ENCODE measurements at places on chromosomes 6 and 20.

DNA sequence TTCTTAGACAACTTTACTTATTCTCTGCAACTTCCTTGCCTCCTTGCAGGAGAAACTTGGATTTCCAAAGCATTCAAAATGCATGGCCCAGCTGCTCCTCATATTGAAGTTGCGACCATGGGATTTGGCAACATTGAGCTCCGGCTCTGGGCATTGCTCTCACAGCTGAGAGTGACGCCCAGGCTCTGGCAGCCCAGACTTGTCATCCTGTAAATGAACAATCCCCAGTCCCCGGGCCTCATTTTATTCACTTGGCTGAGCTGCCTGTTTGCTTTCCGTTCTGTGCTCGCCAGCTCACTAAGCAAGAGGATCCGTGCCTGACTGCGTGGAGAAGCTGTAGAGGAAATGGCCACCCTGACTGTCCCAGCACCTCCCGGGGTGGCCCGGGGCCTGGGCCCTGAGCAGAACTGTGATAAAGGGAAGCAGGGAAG, 119.5 kb upstream of the CD93 start:
- DNase-seq: no peak

DNA sequence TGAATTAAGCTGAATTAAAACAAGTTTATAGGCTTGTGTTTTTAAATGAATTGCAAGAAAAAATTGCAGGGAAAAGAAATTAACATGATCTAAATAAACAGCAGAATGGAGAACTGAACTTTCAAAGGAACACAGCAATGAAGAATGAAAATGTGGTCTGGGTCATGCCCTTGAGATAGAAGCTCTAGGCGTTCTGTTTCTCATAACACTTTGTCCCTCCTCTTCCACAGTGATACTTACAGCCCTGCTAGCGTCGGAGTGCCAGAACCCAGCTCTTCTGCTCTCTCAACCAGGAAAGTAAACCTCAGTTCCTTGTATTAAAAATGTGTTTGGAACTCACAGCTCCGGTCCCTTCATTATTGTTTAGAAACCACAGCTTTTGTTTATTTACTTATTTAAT, 11.4 kb downstream of the HMGCLL1 start:
- no peak for DNase-seq

DNA sequence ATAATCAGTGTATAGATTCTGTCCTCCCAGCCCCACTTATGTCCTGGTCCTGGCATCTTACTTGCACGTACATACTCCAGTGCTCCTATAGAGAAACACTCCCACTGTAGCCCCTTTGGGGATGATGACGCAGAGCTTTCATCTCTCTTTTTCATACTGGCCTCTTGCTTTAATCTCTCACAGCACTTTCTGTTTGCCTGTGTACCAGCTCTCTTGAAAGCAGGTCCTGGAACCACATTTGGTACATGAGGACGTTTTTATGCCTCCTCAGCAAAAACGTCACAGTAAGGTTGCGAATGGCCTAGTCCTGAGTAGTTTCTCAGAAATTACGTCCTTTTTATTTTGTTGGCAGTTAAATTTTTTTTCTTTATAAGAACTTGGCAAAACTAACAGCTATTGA, 10.8 kb downstream of the L3MBTL3 start:
- no peak for DNase-seq

DNA sequence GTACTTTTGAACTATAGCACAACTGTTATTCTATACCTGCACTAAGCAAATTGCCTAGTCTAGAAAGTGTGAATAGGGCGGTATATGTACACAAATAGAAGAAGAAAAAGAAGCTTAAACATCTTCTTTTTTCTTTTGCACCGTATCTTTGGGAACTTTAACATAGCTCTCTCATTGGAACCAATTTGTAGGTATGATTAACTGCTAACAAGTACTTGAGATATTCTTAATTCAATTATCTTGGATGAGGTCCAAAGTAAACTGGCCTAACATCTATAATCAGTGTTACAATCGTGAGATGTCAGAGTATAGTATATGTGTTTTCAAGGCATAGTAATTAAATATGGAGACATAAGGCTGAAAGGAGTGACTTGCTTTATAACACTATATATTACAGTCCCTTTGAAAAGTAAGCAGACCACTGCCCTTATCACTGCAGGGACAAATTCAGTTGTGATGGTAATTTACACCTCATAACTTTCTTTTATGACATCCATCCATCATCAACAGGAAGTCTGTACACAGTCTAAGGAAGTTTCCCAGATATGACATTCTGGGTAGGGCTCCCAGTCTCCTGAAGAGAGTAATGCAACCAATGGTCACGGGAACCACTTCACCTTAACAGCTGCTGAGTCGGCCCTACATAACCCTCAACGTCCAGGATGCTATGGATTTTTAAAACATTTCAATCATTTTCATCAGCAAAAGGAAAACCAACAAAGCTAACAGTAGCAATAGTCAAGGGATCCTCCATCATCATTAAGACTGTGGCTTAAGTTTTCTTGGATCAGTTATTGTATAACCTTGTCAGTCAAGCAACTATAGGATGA, 37.6 kb downstream of the NKAIN2 start:
- no peak for DNase-seq

DNA sequence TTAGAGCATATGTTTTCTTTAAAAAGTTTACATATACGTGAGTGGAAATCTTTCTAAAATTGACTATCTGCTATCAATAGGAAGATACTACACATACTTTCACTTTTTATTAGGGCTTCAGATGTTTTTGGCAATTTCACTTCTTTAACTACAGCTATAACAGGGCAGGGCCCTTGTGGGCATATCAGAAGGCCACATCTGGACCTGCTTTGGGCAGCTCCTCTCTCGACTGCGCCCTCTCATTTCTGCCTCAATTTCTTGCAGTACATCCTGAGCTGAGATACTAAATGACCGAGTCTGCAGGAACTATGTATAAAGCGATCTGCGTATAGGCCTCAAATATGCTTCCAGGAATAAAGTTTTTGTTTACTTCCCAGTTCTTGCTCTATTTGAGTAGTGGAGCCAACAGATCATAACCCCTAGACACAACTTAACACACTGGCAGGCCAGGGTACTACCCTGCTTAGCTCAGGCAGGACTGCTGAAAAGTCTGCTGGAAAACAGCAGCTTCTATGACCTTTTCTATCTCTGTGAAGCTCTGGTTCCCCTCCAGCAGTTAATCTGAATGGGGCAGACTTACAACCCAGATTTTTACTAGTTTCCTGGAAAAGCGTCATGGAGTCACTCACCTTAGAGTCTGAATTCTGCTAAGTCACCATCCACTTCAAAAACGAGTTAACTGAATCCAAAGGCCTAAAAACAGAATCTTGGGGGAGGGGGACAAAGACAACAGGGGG, 12.7 kb downstream of the GCLC start:
- no peak for DNase-seq

GRCh38 chr6:44311767-44312166, 1.4 kb downstream of the AARS2 start:
- DNase-seq: no peak

DNA sequence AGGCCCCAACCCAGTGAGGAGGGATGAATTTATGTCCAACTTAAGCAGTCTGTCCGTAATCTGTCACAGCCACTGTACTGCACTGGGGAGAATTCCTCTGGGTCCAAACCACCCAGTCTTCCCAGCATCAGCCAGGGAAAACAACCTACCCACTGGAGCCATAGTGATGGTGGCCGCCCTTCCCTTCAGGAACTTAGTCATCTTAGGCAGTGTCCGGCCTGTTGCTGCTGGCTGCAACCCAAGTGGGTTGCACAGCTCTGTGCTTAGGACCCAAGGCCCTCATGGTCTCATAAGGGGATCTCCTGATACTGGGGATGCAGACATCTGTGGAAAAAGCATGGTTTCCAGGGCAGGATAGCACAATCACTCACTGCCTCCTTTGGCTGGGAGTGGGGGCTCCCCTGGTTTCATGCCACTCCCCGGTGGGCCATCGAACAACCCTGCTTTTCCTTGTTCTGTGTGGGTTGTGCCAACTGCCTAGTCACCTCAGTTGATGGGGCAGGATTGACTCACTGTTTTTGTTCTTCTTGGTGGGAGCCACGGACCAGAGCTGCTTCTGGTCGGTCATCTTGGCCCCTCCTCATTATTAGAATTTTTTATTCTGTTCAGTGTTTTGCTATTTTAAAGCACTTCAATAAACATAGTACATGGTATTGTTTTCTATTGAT, 591.9 kb downstream of the DOK5 start:
- no peak for DNase-seq

- peak; percentile 34 for DNase-seq
These were observed 161.8 kb upstream of the SCGN start for GRCh38 chr6:25490018-25490801.

DNA sequence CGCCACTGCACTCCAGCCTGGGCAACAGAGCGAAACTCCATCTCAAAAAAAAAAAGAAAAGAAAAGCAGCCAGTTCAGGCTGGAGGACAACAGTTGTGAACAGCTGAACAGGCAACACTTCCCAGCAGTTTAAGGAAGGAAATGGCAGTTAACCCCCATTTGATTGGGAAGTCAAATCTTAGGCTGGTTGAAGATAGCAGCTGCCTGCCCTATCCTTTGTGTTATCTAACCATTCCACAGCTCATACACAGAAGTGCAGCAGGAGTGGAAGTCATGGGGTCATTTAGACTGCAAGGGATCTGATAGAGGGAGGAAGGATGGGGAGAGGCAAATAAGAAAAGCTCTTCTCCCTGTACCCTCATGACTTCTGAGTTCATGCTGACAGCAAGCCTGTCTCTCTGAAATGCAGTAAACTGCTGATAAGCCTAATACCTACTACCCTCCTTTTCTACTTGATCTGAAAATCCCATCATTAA, 35.3 kb downstream of the KCTD20 start:
- no peak for DNase-seq

DNA sequence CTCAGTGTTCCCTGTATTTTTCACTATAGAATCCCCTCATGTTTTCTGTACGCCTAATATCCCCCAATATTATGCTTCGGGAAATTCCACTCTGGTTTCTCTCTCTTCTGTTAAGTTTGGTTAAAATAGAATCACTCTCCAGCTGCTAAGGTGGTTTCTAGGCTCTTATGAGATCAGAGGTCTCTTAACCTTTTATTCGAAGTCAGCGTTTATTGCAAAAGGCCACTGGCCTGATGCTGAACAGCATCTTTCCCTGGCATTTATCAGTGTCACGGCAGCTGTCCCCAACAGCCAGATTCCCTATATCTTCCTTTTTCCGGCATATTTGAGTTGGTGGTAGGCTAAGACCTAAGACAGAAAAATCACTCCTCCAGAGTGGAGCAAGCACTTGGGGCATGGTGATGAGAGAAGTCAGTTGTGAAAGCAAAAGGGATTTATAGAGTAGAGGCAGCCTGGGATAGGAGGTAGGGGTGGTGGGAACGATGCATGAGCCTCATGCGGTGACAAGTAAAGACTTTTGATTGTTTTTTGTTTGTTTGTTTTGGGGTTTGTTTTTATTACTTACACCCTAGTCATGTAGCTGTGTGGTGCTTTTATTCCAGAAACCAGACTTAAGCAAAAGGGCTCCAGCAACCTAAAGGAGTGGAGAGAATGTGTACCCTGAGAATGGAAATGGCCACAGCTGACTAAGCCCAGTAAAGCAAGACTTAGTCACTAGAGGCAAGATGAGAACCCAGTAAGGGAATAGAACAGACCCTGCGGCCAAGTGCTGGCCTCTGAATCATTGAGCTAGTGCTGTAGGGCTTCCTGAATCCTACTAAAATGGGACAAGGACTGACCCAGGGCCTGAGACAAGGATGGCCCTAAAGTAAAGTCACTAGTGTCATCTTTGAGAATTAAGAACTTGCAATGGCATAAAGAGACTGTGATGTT, 233.0 kb upstream of the PRND start:
- no peak for DNase-seq

DNA sequence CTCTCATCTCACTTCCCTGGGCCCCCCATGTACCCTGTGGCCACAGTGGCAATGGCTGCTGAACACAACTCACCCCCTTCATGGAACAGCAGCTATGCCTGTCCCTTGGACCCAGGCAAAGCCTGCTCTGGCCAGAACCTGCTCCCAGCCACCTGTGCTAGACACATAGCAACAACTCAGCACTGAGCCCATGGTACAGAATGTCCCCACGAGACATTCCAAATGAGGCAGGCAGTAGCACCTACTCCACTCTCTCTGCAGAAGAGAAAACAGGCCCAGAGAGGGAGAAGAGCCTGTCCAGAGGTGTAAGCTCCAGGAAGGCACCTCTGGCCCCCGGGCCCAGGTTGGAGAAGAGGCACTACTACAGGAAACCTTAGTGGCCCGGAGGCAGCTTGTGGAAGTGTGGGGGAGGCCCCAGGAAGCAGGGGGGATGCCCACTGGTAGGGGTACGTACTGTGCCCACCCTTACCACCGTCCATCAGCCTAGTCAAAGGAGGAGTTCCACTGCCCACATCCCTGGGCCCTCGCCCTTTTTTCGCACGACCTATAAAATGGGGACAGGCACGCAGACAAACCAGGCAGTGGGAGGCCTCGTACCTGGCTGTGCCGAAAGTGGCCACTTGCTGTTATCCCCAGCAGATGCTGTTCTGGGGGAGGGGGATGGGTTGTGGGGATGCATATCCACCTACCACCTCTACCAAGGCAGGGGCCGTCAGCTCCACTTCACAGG, 97.2 kb downstream of the ASXL1 start:
- DNase-seq: no peak

- DNase-seq: no peak
These were observed 31.9 kb upstream of the FUCA2 start for GRCh38 chr6:143543435-143543834.

DNA sequence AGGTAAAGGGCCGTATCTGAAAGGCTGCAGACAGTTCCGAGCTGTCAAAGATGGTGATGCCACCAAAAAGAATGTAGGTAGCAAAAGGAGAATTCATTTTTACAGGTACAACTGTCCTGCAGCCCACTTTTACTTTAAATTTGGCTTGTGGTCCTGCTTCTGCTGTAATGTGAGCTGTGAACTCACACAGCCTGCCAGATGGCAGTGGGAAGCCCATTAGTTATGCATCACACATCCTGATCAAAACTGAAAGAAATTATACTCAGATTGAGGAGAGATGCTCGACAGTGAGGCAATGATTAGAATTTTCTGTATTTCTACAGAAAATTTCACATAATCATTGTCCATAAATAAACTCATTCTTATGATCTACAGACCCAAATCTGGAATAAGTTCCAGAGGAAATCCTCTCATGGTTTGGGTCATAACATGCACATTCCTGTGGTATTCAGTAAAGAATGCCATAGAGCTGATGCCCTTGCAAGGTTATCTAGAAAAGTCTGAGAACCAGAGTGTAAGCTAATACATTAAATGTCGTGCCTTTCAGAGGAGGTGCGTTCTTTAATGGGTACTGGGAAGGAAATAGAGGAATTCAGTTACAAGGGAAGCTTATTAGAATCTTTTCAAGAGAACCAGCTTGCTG, 23.9 kb upstream of the E2F3 start:
- no peak for DNase-seq

DNA sequence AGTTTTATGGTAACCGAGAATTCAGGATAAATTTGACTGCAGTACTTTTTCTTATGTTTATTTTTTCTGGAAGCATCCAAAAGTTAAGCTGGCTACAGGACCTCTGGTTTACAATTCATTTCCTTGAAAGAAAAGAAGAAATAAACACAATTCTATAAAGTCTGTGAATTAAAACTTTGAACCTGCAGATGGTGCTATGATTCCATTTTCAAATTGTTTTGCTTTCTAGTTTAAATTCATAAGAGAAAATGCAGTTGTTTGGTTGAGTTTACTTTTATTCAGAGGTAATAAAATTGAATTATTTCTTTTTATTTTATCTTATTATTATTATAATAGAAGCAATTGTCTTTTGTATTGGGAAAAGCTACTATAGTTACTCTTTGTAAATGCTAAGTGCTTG, 1.8 kb upstream of the VIP start:
- no peak for DNase-seq

- no peak for DNase-seq
These were observed 55.1 kb downstream of the IL20RA start for GRCh38 chr6:136989571-136990241.

- DNase-seq: no peak
These were observed 69.5 kb upstream of the AFDN start for GRCh38 chr6:167757249-167757648.

- no peak for DNase-seq
These were observed 287.4 kb downstream of the CD109 start for GRCh38 chr6:73983367-73983766.
